SK-N-SH (cell line): ENCODE measurements at places on chromosomes 4 and X. TPM values are rescaled to one million over a fixed set of nuclear protein-coding genes. Genes with fewer than 3 reads are reported as not detected.

DNA sequence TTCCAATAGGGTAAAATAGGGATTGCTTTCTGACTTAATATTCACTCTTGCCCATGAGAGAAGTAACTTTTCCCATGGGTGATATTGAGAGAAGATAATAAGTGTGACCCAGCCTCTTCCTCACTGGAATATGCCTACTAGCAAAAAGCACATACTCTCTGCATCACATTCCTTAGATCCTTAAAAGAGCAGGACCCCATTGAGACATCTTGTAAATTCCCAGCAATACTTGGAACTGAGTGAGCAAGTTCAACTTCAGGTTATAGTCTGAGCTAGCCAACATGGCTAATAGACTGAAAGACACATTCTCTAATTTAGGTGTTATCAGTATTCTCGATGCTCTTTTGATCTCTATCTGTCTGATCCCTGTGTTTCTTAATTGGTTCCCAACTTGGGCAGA, 1372.3 kb downstream of the STIM2 start:
- no peak for DNase-seq

The NWD2 gene
- polyA plus RNA-seq, result not detected in 2 replicates

The PASD1 gene
- 0.03 and 0.08 TPM in 2 replicates for polyA plus RNA-seq

The BRCC3 gene
- 11.2 and 16.6 TPM in 2 replicates for polyA plus RNA-seq

The LDOC1 gene
- 15.3 and 33.3 TPM in 2 replicates for polyA plus RNA-seq

GRCh38 chrX:100895365-100896075, 21.4 kb upstream of the NOX1 start:
- DNase-seq, result peak; percentile 19

GRCh38 chrX:50643525-50644137, 170.4 kb downstream of the SHROOM4 start:
- no peak for DNase-seq

GRCh38 chr4:2103843-2104547, 44.9 kb downstream of the NAT8L start:
- no peak for DNase-seq

The GAGE12H gene
- polyA plus RNA-seq, result not detected in 2 replicates

The PLXNB3 gene
- polyA plus RNA-seq, result 13.8 and 15.5 TPM in 2 replicates

DNA sequence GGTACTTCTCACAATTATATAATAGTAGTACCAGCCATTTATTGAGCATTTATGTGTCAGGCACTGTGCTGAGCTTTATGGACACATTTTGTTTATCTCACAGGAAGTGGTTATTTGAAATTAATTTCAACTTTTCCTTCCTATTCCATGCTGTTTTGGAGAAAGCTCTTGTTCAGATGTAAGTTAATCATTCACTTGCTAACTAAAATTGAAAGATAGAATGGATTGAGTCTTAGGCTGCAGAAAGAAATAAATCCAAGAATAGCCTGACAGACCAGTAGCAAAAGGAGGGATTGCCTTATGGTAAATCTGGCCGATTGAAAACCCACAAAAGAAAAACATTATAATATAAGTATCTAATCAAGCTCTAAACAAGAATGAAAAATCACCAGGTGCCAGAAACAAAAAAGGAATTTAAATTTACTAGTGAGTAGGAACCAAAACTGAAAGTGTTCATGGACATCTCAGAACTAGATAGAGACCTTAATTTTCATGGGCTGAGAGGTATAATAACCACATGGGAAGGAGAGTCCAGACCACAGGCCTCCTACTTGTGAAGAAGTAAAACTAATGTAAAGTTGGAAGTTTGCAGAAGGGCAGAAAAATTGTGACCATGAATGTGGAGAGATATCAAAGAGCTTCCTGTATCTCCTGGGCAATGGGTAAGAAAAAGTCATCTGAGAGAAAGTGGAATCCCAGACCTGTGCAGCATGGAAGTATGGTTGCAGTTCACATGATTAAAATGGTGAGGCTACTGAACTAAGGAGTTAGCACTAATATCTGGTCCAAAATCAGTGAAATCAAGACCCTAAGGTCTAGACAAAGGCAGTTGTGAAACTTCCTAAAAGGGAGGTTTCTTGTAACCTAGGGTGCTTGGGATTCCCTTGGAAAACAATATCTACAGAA, 38.0 kb downstream of the RADX start:
- no peak for DNase-seq

DNA sequence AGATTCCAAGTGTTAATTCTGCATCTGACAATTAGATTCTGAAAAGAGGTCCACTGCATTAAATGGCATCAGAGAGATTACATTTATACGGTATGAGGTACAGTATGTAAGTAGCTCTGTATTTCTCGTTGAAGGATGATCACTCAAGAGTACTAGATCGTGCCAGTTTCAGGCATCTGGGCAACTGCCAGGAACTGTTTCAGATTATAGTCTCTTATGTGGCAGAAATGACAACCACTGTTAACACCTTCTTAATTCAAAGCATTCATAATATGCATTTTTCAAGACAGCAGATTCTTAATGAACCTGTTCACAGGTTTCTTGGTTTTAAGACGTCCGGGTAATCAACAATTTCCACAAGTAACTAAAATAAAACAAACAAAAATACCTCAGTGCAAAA, 1.6 kb downstream of the ANKRD50 start:
- DNase-seq, result no peak

GRCh38 chr4:86091201-86091600, 268.7 kb downstream of the MAPK10 start:
- no peak for DNase-seq

DNA sequence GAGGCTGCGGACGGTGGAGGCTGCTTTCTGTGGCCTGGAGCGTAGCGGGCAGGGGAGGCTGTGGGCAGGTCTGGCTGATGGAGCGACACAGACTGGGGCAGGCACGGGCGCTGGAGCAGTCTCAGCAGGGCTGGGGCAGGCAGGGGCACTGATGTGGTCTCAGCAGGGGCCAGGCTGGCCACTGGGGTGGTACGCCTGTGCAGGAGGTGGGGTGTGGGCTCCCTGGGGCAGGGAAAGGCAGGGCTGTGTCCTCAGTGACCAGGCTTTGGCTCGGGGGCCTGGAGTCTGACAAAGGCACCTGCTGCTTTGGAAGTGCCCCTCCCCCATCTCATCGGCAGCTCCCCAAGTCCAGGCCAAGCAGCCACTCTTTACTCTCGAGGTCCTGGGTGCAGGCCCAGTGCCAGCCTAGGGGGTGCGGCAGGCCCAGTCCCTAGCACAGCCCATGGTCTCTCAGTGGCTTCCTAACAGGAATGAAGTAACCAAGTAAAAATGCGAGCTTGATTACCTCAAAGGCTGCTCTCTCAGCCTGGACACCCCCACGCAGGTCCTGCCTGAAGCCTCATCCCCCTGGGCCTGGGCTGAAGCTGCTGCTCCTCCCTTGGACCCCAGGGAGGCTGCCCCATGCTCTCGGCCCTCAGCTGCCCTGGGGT, 55.5 kb downstream of the ADRA2C start:
- DNase-seq, result no peak

The ALB gene
- not detected in 2 replicates for polyA plus RNA-seq

- no peak for DNase-seq
These were observed 249.1 kb downstream of the SPIN4 start for GRCh38 chrX:63101879-63102620.

The IL13RA2 gene
- 8.1 and 9.6 TPM in 2 replicates for polyA plus RNA-seq

The GDPD2 gene
- polyA plus RNA-seq, result 0.06 and 0.08 TPM in 2 replicates

The PRKX gene
- polyA plus RNA-seq, result 6.5 and 7.3 TPM in 2 replicates

The ANOS1 gene
- polyA plus RNA-seq, result under 0.01 and 0.02 TPM in 2 replicates

DNA sequence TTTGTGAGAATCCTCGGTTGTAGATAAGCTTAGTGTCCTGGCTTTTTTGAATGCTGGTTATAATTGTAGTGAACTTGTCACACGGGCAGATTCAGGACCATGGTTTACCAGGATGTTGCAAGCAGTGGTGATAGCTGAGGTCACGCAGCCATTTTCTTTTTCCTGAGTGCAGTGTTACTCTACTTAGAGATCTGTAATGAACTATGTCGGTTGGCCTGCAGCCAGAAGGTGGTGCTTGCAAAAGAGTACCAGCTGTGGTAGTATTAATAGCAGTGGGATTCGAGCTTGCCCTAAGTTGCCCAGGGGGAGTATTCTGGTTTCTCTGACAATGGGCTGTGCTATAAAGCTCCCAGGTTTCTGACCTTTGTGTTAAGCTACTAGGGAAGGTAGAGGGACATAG, 368.9 kb downstream of the SLITRK2 start:
- DNase-seq, result no peak

The RPS6KA3 gene
- 14.3 and 20.8 TPM in 2 replicates for polyA plus RNA-seq

DNA sequence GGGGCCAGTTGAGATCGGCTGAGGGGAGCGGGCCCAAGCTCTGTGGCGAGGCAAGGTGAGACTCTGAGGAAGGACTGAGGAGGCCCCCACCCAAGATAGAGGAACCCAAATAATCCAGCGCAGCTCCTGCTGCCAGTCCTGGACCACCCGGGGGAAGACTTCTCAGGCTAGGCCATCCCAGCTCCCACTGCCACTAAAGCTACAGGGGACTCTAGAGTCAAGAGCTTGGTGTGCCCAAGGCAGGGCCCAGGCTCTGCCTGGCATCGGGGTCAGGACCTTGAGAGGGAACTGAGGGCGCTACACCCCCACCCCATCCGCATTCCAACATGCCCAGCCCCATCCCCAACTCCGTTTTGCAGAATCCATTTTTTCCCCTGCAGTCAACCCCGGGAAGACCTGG, 8.6 kb downstream of the MAGEA4 start:
- DNase-seq, result no peak

The CXorf49 gene
- not detected in 2 replicates for polyA plus RNA-seq

The TLR2 gene
- 0.18 and 0.21 TPM in 2 replicates for polyA plus RNA-seq

- DNase-seq, result peak; percentile 44
These were observed 24.9 kb downstream of the ALPK1 start for GRCh38 chr4:112321776-112322684.
